Activated CD4-positive, alpha-beta memory T cell treated with anti-CD3 and anti-CD28 coated beads for 36 hours (primary cell): ENCODE measurements at places on chromosomes 6 and 20. TPM values are rescaled to one million over a fixed set of nuclear protein-coding genes. Genes with fewer than 3 reads are reported as not detected.

GRCh38 chr20:2331901-2332565 is 36.2 kb downstream of the TGM3 start:
- no peak for DNase-seq

DNA sequence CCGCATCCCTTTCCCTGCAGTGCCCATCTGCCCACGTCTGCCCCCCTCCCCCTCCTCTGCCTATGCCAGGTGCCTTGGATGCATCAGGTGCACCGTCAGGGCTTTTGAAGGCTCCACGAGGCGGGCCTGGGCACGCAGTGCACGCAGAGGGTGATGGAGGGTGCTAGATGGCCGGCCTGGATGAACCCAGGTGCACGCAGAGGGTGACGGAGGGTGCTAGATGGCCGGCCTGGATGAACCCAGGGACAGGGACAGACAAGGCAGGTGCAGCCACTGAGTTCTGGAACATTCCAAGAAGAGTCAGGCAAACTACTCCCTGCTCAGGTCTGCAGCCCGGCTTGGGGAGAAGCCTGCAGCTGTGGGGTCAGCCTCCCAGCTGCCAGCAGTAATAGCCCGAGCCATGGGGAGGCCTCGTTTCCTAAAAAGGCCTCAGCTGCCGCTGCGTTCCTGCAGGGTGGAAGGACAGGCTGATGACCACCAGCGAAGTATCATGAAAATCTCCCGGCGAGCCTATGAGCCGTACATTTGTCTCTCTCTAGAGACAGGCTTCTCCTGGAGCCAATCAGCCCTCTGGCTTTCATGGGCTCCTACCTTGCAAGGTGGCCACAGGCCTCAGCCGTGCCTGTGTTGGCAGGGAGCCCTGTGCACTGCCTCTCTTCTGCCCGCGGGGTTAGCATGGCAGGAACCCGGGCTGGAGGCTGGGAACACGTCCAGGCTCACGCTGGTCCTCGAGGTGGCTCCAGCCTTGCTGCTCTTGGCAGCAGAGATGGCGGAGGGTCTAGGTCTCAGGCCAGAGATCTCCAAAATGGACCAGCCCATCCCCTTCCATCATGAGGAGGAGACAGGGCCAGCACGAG is 29.6 kb downstream of the NTSR1 start:
- DNase-seq: peak; percentile 8

- no peak for DNase-seq
Measured at GRCh38 chr20:10125757-10126156, 91.0 kb downstream of the ANKEF1 start.

DNA sequence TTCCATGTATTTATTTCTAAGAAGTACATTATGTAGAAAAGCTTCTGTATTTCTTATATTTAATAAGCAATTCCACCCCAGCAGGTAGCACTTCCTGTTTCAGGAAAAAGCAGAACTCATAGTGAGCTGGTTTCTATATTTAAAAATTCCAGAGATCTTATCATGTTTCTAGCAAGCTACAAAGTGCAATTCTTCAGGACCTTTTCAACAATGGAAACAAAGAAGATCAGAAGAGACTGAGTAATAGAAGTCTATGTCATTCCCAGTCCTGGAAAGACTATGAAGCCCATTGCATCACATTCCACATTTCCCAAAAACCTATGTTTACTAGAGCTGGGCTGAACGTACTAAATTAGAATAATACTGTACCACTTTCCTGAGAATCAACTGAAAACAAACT is 302.6 kb upstream of the NRSN1 start:
- DNase-seq: no peak

- no peak for DNase-seq
Measured at GRCh38 chr6:76835293-76835692, 628.0 kb downstream of the HTR1B start.

- DNase-seq: no peak
Measured at GRCh38 chr6:163709693-163710092, 295.2 kb downstream of the QKI start.

- no peak for DNase-seq
Measured at GRCh38 chr6:53322188-53323029, 26.3 kb downstream of the ELOVL5 start.

DNA sequence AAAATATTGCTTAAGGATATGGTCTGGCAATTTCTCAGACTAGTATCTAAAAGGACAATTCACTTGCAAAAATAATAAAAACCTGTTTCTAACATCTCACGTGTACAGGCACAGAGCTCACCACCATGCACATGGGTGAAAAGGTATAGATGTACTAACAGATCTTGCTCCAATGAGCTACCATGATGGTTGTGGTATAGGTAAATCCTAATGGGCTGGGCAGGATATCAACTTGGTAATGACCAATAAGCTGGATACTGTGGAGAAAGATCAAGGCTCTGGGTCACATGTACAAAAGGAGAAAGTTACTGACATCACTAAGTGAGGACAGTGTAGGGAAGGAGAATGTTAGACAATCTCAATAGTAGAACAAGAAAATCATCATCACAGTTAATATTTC is 111.0 kb upstream of the NUP153 start:
- DNase-seq: no peak

- no peak for DNase-seq
Measured at GRCh38 chr20:32845786-32846185, 12.9 kb upstream of the EFCAB8 start.

- no peak for DNase-seq
Measured at GRCh38 chr6:30042914-30043313, 18.2 kb upstream of the POLR1H start.

- no peak for DNase-seq
Measured at GRCh38 chr6:29968130-29968529, 25.8 kb downstream of the HLA-A start.

GRCh38 chr6:61745994-61746393 is 540.0 kb downstream of the KHDRBS2 start:
- no peak for DNase-seq

GRCh38 chr6:131101911-131102680 is 33.2 kb upstream of the AKAP7 start:
- DNase-seq: no peak

- no peak for DNase-seq
Measured at GRCh38 chr6:169250660-169251059, 3.0 kb downstream of the THBS2 start.

- DNase-seq: no peak
Measured at GRCh38 chr6:16747232-16748024, 13.8 kb downstream of the ATXN1 start.

AVP gene
- total RNA-seq: not detected

SNAP91 gene
- not detected for total RNA-seq
